NCI-H2029 (cell line): ENCODE measurements at places on chromosomes 1 and 21.

DNA sequence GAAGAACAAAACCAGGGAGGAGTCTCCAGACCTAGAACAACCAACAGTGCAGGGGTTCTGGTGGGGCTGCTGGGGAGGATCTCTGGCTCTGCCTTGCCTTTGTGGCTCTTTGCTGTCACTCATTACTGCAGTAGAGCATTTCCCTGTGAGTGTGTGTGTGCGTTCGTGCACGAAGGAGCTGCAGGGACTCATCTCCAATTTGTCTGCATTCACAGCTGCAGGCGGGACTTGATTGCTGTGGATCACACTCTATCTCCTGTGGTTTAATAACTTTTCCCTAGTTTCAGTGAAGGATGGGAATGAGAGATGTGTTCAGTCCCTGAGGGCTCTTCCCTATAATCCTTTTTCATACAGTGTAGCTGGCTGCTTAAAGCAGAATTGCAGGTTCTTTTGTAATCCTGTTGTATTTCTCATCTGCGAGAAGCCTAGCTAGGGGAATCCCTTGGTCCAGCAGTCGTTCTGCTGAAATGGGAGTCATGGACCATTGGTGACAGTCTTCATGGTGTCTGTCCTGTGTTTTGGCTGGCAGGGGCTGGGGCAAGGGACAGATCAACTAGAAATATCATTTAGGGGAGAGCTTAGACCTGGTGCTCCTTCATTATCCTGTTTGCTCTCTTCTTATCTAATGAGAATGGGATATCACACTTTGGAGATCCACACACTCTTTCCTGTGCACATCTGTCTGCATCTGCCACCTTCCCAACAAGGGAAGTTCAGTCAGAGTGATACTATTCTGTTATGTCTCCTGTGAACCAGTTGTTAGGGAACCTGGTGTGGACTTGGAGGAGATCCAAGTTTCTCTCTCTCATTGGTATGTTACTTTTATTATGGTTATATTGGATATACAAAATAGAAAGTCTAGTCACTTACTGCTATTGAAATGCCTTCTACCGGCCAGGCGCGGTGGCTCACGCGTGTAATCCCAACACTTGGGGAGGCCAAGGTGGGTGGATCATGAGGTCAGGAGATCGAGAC is 3.0 kb downstream of the PCP4L1 start:
- no peak for DNase-seq

DNA sequence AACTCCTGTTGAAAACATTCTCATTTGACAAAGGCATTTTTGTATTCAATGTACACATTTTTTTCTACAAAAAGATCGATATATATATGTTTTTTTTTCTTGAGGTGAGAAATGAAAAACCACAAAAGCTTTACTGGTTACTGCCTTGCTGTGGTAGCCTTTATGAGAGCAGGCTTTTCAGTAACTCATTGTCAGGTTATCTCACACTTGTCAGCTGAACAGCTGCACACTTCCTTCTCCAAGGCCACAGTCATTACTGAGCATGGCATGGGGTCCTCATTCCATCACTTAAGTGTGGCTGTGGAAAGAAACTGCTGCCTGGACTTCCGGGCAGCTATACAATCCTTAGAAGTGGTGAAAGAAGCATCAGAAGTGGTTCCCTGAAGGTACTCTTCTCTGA is 169.3 kb upstream of the ZP4 start:
- DNase-seq = no peak

GRCh38 chr1:147409886-147410285 is 131.4 kb upstream of the BCL9 start:
- DNase-seq = no peak

GRCh38 chr21:38273745-38274542 is 17.2 kb downstream of the KCNJ15 start:
- DNase-seq = no peak

- no peak for DNase-seq
Measured at GRCh38 chr1:15413563-15414444, 4.1 kb downstream of the EFHD2 start.

DNA sequence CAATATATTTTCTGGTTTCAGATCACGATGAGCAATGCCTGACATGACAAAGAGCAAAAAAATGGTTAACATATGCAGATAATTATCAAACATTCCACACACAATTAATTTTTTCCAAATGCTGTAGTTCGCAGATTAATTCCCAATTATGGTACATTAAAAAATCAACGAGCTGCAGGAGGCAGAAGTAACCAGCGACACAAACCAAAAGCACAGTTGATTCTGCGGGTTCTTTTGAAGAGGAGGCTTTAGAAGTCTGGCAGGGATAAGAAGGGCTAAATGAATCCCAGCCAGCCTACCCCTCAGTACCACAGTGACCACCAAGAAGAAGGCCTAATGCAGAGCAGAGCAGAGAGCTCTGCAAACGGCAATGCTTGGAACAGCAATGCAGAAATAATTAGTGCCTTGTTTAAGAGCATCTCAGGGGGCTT is 17.0 kb upstream of the KNCN start:
- DNase-seq = no peak

GRCh38 chr1:53591924-53592323 is 132.7 kb downstream of the DMRTB1 start:
- DNase-seq = no peak

GRCh38 chr21:18614303-18614702 is 210.7 kb upstream of the TMPRSS15 start:
- no peak for DNase-seq

GRCh38 chr21:38861056-38861455 is 55.3 kb downstream of the ETS2 start:
- DNase-seq = no peak

DNA sequence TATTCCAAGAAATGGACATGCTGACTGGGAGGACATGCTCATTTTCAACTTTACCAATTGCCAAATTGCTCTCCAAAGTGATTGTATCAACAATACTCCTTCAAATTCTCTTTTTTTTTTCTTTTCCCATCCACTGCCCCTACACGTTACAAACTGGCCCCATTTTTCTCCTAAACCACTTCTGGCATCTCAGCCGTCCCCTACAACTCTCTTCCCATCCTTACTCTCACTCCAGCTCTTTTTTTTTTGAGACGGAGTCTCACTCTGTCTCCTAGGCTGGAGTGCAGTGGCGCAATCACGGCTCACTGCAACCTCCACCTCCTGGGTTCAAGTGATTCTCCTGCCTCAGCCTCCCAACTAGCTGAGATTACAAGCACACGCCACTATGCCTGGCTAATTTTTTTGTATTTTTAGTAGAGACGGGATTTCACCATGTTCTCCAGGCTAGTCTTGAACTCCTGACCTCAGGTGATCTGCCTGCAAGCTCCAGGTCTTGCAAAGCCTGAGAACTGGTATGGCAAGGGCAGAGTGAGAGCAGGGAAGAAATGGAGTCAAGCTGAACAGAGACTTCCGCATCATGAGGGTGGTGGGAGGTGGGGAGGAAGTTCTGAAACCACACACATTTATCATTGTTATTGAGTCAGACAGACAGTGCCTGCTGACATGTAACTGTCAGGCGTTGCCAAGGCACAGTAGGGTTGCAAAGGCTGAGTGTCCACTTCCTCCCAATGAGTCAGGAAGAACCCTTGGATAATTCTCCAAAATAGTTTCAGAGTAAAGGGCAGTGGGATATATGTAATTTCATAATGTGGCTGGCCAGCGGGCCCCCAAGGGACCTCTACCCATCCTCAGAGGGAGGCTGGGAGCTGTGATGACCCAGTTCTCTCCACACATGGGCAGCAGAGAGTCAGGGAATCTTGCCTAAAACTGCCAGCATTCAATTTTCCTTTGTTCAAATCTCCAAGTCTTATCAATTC is 17.4 kb downstream of the CELA3A start:
- no peak for DNase-seq

DNA sequence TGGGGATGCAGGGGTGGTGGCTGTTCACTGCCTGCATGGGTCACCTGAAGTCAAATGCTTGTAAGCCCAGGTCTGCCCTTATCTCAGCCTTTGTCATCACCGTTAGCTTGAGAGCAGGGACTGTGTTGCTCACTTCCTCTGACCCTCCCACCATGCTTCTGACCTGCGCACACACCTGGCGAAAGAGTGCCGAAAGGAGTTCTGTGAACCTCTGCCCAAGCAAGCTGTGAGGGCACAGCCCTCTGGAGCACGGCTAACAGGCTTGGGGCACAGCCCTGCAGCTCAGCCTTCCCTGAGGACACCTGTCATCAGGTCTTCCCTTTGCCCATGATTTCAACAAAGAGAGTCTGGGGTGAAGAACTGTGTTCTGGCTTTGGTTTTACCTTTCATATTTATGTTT is 93.8 kb downstream of the SUSD4 start:
- no peak for DNase-seq

GRCh38 chr1:24452922-24453485 is 37.4 kb downstream of the NIPAL3 start:
- no peak for DNase-seq

DNA sequence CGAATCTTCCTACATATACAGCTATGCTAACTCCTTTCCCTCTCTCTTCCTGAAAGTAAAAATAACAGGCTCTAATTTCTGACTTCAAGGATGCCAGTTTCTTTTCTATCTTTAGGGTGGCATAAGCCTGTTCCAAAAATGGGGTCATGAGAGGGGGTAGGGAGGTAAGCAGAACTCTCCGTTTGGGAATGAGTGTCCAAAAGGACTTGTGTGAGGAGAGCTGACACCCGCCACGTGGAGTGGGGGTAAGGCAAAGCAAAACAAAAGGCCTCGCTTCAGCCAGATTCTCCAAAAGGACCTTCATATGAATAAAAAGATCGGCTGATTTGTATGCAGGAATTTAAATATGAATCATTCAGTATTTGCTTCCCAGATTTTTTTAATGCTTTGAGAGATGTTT is 28.6 kb downstream of the PLPPR4 start:
- no peak for DNase-seq

DNA sequence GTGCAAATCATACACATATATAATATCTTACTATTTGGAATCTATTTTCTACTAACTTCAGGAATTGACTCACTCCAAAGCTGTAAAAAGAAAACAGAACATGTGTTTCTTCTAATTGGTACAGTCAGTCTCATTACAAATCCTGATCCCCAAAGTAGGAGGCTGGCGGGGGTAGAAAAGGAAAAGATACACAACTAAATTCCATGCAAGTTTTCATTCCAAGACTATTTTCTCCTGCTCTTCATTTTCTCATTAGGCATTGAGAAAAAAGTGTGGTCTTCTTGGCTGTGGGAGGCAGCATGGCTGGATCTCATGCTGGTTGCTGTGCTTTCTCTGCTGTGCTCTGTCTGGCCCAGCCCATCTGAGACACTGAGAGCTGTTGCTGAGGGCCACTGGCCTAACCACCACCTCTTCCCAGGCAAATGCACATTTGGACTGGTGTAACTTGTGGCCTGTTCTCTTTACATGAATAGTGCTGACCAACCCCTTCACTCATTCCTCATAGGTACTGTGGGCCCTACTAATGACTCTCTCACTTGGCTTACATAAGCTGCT is 1107.5 kb upstream of the B3GALT2 start:
- DNase-seq = no peak

- no peak for DNase-seq
Measured at GRCh38 chr1:19774180-19774785, 25.4 kb downstream of the TMCO4 start.

DNA sequence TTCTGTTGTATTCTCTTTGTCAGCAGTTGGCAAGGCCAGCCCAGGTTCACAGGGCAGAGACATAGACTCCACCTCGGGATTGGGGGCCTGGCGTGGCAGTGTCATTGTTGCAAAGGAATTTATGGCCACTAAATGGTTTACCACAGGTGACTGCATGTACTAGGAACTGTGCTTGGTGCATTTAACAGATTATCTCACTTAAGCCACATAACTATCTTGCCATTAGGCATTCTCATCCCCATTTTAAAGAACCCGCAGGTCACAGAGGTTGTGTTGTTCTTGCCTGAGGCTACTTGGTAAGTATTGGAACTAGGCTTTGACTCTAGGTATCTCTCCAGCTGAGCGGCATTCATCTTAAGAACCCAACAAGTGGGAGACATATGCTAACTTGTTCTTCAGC is 9.7 kb downstream of the TLCD4 start:
- no peak for DNase-seq

DNA sequence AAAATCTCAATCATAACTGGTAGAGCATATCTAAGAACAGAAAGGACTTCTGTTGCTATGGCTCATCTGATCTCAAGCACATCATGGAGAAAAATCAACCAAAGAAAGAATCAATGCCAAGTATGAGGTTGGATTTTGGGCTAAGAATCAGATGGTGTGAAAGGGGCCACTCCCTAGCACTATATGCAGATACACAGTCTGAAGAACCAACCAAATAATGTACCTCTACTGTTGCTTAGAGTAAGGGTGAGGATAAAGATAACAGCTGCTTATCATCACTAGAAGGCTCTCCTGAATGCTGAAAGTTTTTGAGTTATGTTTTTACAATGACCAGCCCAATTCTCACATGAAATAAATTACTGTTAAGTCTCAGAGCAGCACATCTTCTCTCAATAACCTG is 35.6 kb downstream of the ST7L start:
- no peak for DNase-seq

DNA sequence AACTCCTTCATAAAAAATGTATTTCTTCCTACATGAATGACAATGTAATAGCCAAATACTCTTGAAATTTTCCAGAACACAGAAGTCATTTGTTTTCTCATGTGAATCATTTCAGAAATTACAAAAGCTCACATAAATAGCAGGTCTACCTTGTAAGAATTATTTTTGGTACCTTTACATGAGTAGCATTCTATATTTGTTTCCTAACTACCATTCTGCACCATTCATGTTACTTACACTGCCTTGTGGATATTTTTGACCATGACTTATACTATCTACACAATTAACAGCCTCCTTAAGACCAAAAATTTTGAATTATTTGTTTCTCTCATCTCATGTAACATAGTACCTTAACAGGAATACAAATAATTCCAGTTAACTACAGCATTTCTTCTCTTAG is 109.6 kb downstream of the ENAH start:
- DNase-seq = no peak

GRCh38 chr1:22118291-22118992 is 24.5 kb downstream of the WNT4 start:
- DNase-seq = no peak

- DNase-seq = peak; percentile 15
Measured at GRCh38 chr1:24027838-24028468, 47.8 kb upstream of the SRSF10 start.

DNA sequence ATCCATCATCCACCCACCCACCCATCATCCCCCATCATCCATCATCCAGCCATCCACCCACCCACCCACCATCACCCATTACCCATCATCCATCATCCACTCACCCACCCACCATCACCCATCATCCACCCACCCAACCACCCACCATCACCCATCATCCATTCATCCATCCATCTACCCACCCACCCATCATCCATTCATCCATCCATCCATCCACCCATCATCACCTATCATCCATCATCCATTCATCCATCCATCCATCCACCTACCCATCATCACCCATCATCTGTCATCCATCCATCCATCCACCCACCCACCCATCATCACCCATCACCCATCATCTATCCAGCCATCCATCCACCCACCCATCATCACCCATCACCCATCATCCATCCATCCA is 81.5 kb downstream of the ADARB1 start:
- no peak for DNase-seq
